Cardiac septum (tissue), 1 donor: ENCODE measurements at places on chromosomes 11 and 22. TPM values are rescaled to one million over a fixed set of nuclear protein-coding genes. Genes with fewer than 3 reads are reported as not detected.

The TMEM151A gene
- total RNA-seq = 0.24 TPM

DNA sequence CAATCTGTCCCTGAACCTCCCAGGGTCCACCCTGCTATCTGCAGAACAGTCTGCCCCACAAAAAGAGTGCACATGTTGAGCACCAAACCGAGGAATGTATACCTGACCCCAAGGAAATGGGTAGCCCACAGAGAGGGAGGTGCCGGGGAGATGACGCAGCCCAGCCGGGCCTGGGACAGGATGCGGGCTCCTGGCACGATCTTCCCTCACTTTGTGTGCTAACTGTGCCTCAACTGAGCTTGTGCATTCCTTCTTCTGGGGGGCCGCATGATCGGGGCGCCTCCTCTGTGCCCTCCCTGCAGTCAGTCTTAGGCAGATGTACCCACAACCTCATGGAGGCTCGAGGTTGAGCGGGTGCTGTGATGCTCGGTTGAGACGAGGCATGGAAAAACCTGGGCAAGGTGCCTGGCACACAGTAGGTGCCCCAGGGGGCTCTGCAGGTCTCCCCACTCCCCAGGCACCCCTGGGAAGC is 2.4 kb downstream of the GAS2L1 start:
- no peak for DNase-seq

DNA sequence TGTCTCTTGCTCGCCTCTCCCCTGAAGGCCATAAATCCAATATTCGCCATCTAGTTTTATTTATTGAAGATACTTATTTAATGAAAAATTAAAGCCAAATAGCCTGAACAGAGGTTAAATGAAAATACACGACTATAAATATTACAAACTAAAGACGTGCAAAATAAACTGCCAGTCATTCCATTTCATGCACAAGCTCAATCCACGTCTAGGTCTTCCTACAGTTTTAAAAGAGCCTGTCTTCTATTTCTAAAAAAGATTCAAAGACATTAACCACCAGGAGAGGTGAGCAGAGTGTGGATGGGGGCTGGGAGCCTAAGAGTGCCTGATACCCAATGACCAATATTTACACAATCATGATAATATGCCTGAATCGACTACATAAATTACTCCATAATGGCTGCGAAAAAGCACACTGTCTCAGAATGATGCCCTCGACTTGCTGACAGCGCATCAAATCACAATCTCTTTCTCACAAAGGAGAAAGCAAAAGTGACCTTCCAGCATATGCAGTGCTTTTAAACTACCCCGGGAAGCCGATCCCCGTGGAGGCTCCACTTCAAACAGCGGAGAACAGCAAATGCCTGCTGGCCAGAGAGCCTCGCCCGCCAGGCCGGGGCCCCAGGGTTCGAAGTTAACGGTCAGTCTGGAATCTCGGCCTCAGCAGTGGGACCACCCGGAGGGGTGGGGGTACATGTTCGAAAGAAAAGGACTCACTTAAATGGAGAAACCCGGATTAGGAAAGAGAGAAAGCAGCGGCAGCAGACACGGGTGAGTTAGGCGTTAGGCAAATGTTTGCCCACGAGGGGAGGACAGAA is 1.7 kb downstream of the FCHSD2 start:
- DNase-seq = no peak

The TRPM5 gene
- total RNA-seq = not detected

DNA sequence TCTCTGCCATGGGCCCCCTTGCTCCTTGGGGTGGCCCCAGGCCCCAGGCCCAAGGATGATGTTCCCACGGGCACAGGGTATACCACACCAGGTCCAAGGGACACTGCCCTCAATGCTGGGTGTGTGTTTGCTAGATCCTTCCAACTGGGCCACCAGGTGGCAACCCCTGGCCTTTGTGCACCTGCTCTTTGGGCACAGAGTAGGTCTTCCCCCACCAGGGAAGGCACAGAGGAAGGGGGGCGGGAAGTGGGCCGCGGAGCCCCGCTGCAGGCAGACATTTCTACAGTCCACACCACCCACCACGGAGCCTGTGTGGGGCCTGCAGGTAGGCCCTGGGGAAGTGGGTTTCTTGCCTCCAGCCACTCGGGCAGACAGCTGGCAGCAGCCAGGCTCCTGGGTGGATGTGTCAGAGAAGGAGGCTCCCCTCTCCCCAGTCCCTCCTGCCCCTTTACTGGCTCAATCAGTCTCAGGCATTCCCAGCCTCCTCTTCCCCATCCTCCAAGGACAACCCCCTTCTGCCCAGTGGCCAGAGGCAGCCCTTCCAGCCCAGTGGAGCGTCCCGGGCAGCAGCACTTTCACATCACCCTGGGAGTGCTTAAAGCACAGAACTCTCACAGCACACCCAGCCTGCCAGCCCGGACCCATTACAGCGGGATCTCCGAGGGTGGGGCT is 21.6 kb downstream of the MAFF start:
- DNase-seq = no peak

DNA sequence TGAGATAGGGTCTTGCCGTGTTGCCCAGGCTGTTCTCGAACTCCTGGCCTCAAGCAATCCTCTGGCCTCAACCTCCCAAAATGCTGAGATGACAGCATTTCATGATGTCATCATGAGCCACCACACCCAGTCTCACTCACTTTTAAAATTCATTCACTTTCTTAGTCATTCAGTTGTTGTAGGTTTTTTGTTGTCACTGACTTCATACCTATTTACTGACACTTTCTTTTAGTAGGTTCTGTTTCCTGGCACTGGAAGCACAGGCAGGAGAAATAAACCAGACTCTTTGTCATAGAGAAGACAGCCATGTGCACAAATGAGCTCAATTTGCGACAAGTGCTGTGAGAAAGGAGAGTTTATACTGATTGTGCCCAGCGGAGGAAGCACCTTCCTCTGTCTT is 10.5 kb downstream of the ART5 start:
- DNase-seq = no peak

DNA sequence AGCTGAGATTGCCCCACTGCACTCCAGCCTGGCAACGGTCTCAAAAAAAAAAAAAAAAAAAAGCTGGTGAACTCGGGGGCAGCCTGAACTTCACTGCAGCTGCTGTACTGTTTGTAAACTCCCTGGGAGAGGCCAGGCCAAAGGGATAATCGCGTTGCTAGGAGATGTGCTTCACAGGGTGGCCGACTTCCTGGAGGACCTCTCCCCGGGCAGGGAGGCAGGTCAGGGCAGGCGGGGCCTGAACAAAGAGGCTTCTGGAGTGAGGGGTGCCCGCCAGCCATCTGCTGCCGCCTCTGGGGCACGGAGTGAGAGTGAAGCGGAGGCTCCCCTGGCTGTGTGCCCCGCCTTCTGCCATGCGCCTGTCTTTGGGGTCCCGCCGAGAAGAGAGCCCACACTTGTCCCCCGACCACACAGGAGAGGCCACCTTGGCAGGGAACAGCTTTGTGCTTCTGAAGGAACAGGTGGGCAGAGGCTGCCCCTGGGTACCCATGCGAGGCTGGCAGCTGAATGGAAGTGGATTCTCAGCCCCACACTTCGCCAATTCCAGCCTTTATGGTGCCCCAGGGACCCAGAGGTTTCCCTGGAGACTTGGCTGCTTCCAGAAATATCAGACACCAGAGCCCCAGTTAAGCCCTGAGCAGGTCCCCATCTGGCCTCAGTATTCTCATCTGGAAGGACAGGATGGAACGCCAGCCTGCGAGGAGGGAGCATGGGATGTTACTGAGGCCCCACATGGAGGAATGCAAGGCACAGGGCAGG is 29.6 kb downstream of the TMEM184B start:
- no peak for DNase-seq
